Right cardiac atrium (tissue), 5 donors: ENCODE measurements at places on chromosomes 13 and 19. TPM values are rescaled to one million over a fixed set of nuclear protein-coding genes. Genes with fewer than 3 reads are reported as not detected.

EBI3 gene
- 0.70 TPM for polyA plus RNA-seq

DNA sequence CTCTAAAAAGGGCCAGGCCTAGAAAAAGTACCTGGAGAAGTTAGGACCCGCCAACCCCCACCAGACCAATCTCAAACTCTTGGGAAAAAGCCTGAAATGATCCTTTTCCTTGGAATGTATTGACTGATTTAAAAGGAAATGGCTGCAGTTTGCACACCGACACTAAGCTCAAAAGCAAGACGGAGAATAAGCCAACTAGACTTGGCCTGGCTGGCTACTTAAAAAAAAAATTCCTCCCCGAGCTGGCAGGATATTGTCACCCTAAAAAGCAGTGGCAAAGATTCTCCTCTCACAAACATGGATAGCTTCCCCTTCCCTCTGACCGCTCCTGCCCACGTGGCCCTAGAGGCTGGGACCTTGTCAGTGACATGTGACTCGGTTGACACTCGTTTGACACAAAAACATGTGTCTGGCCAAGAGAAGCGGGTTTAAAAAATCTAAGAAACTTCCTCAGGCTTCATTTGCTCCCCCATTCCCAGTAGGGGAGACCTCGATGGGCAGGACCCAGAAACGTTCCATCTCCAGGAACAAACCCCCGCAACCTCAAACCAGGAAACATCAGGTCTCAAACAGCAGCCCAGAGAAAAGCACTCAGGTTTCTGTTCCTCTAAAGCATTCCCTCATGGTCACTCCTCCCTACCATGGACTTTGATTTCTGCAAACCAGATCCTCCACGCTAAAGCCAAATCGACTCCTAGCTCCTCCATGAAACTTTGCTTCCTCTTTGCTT is 1.3 kb downstream of the RFX1 start:
- peak; percentile 78 for DNase-seq

DNA sequence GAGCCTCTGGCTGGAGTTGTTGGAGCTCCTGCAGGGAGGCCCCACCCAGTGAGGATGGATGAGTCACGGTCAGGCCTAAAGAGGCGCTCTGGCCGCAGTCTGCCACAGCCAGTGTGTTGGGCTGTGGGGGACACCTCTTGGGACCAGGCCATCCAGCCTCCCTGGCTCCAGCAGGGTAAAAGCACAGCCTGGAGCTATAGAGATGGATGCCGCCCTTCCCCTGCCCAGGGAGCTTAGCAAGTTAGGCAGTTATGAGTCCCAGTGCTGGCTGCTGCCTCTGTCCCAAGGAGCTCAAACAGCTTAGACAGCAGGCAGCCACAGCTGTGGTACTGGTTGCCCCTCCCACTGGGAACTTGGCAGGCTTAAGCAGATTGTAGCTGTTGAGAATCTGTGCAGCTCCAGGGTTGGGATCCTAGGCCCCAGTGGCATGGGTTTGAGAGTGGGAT is 100.9 kb downstream of the NDFIP2 start:
- peak; percentile 64 for DNase-seq

DNA sequence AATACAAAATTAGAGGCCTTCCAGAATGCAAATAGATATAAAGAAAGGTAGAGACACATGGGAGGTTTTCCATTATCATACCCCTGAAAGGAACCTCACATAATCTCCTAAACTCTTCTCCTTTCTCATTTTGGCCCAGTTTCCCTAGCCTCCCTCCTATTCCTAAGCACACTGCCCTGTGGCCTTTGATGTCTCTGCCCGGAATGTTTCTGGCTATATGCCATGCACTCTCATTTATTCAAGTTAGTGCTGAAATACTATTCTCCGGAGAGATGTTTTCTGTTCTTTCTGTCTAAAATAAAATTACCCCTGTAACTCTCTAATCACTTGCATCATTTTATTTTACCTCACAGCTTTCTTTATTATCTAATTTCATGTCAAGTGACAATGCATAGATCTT is 1287.7 kb downstream of the SLITRK5 start:
- DNase-seq = no peak

DNA sequence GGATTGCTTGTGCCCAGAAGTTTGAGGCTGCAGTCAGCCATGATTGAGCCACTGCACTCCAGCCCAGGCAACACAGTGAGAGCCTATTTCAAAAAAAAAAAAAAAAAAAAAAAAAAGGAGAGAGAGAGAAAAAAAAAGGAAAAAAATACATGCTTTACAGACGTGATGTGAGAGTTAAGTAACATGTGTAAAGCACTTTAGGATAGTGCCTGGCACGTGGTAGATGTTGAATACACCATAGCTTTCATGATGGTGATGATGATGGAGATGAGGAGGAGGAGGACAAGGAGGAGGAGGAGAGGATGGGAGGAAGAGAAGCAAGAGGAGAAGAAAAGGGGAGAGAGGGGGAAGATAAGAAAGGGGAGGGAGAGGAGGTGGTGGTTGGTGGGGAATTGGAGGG is 15.1 kb upstream of the RUBCNL start:
- DNase-seq = no peak

DNA sequence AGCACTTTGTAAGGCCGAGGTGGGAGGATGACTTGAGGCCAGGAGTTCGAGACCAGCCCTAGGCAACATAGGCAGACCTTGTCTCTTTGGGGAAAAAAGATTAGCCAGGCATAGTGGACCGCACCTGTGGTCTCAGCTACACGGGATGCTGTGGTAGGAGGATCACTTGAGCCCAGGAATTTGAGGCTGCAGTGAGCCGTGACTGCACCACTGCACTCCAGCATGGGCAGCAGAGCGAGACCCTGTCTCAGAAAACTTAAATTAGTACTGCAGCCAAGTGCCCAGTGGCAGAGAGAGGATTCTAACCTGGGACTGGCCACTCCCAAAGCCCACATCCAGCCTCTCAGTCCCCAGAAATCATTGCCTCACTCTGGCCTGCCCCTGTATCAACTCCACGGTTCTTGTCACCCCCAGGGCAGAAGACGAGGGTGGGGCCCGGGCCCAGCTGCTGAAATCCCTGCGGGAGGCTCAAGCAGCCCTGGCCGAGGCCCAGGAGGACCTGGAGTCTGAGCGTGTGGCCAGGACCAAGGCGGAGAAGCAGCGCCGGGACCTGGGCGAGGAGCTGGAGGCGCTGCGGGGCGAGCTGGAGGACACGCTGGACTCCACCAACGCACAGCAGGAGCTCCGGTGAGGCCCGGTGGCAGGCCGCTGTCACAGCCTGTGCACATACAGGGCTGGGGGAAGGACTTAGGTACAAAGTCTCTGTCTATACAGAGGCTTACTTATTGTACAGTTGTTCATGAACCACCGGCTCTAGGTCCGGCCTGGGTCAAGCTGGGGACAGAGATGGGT is 53.4 kb downstream of the KCNC3 start:
- no peak for DNase-seq

DNA sequence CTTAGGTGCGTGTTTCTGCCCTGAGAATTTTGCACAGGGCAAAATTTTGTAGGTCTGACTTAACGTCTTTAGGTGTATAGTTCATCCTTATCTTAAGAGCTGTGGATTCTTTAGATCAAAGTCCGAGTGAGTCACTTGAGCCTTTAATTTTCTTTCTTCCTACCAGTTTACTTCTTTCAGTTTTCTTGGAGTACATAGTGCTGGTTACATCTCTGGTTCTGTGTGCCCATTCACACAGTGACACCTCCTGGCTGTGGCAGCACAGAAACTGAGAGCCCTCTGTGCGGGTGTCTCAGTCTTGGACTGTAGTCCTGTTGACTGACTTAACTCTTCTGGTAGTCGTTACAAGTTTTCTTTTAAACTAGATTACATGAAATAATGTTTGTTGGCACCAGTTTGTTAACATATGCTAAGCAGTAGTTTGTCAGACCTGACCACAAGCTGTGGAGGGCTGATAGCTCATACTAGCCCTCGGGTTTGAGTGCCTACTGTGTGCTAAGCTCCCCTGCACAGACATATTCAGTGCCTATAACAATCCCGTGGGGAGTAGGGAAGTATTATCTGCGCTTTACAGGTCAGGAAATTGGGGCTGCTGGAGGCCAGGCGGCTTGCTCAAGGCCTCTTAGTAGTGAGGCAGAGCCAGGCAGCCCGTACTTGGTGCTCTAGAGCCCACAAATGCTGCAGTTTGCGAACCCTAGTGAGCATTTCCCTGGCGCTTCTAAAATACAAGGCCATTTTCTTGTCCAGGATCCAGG is 1.6 kb downstream of the GATAD2A start:
- DNase-seq = peak; percentile 65

DNA sequence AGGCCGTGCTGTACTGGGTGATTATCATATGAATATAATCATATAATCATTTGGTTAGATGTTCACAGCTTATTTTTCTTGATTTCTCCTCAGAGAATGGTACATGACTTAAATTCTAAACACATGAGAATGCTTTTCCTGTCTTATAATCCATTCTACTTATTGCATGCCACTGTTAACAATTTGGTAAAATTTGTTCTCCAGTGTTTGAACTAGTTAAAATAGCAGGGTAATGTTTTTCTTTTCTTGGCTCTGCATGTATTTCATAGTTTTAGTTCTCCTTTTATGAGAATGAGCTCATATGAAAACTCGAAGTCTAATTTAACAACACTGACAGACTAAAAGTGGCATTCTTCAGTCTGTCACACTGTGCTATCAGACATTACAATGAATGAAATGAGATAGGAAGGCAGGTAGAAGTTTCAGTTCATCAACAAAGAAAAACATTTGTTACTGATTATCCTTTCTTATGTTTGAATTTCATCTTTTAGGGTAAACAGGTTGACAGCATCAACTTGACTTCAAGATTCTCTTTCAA is 10.2 kb downstream of the SPRYD7 start:
- no peak for DNase-seq

CRX gene
- polyA plus RNA-seq = not detected

DNA sequence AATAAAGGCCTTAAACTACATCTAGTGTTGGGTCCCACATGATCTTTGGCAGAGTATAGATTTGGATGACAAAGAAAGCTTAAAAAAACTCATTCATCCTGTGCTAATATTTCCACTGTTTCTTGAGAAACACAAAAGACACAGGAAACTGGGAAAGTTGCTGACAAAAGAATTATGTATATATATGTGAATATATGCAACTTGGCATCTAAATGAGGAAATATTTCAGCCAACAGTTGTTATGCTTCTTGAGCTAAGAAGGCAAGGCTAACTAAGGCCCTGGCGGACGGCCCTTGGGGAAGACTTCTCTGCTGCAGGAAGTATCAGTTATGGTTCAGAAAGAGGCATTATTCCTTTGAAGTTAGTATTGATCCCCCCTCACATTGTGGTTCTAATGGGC is 491.8 kb downstream of the DIAPH3 start:
- DNase-seq = peak; percentile 53

GRCh38 chr13:49220036-49220855 is at the start of gene MLNR:
Gene MLNR (plus strand): TSS chr13:49220338. CDS start chr13:49220338, 0 bp downstream.
- peak; percentile 40 for DNase-seq

IQCN gene
- polyA plus RNA-seq = 5.3 TPM

GRCh38 chr19:41414461-41414860 is 12.7 kb downstream of the B3GNT8 start:
- DNase-seq = no peak

SLC5A5 gene
- not detected for polyA plus RNA-seq

DNA sequence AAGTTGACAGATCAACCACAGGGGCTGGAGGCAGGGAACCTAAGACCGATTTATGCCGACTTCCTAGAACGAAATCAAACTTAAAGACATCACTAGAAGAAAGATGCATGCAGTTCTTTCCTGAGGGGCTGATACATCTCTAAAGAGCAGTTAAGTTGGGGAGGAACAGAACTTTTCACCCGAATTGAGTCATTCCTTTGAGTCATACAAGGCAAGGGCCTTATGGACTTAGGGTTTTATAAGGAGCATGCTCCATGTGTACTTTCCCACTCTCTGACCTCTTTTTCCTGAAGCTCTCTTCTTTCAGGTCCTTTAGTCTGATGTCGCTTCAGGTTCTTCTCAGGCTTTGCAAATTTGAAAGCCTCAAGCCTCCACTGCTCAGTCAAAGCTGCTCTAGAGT is 7.9 kb upstream of the FBXL3 start:
- DNase-seq = no peak

- peak; percentile 31 for DNase-seq
Measured at GRCh38 chr19:2887391-2887914, 13.3 kb upstream of the ZNF57 start.

ENOX1 gene
- 2.1 TPM for polyA plus RNA-seq

TEX101 gene
- not detected for polyA plus RNA-seq

CEACAM6 gene
- polyA plus RNA-seq = not detected

GRCh38 chr13:40639221-40639681 is 27.2 kb downstream of the FOXO1 start:
- DNase-seq = no peak

DNA sequence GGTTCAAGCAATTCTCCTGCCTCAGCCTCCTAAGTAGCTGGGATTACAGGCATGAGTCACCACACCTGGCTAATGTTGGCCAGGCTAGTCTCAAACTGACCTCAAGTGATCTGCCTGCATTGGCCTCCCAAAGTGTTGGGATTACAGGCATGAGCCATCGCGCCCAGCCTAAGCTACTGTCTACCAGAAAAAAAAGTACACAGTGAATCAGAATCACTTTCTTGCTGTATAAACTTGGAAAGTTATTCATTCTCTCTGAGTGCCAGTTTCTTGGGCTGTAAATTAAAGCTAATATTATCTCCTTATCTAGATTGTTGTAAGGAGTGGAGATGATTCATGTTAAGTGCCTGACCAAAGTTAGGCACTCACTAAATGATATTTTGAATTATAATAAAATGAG is 242.8 kb downstream of the ENOX1 start:
- no peak for DNase-seq

PTPRS gene
- polyA plus RNA-seq = 31.9 TPM

GRCh38 chr13:72062566-72062965 is 195.6 kb upstream of the DACH1 start:
- no peak for DNase-seq

- no peak for DNase-seq
Measured at GRCh38 chr19:16002406-16003384, 53.9 kb downstream of the OR10H4 start.

DNA sequence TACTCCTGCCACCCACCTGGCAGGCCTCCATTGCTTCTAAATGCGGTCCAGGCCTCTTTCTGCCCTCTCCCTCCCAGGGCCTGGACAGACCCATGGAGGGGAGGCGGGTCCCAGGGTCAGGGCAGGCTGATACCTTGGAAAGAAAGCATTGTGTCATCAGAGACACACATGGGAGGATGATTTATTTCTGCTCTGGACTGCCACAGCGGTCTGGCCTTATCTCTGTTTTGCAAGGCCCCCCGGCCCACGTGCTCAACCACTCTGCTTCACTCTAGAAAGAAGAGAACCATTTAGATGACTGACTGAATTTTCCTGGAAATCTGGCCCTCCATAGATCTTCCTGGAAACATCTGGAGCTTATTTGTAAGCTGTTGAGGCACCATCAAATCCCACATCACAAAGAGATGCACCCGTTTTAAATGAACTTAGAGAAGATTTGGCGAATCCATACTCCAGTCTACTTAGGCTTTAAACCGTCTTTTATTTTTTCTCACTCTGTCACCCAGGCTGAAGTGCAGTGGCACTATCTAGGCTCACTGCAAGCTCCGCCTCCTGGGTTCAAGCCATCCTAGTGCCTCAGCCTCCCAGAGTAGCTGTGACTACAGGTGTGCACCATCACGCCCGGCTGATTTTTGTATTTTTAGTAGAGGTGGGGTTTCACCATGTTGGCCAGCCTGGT is 48.3 kb upstream of the URI1 start:
- DNase-seq = no peak

GRCh38 chr19:14333101-14333871 is 48.0 kb upstream of the ADGRE5 start:
- peak; percentile 77 for DNase-seq

- peak; percentile 36 for DNase-seq
Measured at GRCh38 chr13:20161275-20161950, 561 bp upstream of the GJA3 start.
